ENCODE measurements at places on chromosomes 7 and 10.

DNA sequence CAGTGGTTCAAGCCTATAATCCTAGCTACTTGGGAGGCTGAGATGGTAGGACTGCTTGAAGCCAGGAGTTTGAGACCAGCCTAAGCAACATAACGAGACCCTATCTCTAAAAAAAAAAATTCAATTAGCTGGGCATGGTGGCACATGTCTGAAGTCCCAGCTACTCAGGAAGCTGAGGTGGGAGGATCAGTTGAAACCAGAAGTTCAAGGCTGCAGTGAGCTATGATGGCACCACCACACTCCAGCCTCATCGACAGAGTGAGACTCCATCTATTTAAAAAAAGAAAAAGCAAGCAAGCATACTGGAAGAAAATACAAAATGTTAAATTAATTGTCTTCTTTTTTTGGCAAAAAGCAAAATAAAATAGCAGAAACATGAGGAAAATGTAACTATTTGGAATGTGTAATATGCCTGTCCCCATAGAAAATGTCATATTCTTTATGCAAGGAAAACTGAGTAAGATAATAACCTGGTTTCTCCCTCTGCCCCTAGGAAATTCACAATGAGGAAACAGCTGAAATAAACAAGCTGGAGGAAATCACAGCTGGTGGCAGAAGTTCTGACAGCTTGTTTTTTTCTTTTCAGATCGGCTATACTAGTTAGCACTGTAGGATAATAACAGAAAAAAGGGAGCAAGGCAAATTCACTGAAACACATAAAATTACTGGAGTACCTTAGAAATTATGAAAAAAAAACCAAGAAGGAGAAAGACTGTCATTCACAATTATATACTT, 48.5 kb downstream of the HERPUD2 start:
- no peak for DNase-seq

- DNase-seq = no peak
Measured at GRCh38 chr10:16887565-16887964, 70.3 kb upstream of the RSU1 start.

GRCh38 chr10:103605359-103606096, 112.0 kb downstream of the NEURL1 start:
- peak; percentile 36 for DNase-seq

DNA sequence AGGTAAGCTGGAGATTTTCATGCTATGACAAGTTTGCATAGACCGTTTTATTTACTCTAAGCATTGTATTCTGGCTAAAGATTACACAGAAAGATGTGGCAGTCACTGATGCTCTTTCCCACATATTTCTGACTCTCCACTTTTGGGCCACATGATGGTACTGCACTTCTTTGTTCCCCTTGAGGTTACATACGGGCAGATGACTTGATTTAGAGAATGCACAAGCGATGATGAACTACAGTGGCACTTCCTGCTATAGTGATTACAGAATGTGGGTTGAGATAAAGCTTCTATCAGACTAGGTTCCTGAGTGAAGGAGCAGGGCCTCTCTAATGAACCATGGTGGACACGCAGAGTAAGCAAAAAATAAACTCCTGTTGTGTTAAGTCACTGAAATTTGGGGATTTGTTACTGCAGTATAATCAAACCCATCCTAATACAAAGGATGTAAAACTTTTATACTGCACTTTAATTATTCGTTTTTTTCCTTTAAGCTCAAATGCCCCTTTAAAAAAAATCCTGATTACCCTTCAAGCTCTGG, 177.9 kb downstream of the TAX1BP1 start:
- no peak for DNase-seq

GRCh38 chr7:138162236-138162635, 86.0 kb downstream of the AKR1D1 start:
- no peak for DNase-seq

- no peak for DNase-seq
Measured at GRCh38 chr10:94104316-94105000, 110.7 kb downstream of the PLCE1 start.

DNA sequence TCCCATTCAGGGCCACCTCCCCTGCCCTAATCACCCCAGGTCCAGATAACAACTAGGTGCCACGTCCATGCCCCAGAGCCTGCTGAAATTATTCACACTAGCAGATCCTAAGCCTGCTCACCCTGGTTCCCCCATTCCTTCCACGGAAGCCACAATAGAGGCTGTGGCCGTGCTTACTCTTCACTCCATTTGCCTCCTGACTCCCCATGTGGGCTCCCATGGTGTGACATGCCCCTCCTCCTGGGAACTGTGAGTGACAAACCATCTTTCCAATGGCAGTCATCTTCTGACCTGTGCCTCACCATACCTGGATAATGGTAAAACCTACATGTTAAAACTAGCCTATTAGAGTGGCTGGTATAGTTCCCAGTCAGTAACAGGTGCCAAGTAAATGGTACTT, 216.2 kb upstream of the PRKCQ start:
- no peak for DNase-seq

DNA sequence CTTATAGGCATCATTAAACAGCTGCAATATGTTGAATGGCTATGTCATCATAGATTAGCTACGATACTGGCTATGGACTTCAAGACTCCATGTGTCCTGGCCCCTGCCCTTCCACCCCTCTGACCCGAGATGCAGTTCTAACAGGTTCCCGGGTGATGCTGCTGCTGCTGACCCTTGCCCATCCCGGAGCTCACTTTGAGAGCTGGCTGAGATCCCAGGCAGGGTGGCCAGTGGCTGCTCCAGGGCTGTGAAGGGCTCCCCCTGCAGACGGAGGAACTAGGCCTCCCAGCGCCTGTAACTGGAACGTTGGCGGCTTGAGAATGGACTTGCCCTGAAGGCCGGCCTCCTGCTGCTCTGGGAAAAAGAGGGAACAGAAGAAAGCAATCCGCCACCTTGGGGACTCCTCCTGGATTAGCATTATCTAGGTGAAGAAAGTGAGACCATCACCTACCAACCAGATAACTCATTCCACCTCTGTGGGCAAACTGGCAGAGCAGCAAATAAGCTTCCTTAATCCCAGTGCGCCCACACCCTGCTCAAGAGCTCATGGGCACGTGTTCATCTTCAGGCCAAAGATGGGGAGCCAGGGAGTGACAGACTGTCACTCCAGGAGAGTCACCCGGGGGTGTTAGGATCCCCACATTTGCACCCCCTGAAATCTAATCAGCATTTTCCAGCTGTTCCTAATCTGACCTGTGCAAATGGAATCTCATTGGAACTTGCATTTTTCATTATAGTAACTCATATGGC, 56.8 kb downstream of the PARP12 start:
- no peak for DNase-seq

DNA sequence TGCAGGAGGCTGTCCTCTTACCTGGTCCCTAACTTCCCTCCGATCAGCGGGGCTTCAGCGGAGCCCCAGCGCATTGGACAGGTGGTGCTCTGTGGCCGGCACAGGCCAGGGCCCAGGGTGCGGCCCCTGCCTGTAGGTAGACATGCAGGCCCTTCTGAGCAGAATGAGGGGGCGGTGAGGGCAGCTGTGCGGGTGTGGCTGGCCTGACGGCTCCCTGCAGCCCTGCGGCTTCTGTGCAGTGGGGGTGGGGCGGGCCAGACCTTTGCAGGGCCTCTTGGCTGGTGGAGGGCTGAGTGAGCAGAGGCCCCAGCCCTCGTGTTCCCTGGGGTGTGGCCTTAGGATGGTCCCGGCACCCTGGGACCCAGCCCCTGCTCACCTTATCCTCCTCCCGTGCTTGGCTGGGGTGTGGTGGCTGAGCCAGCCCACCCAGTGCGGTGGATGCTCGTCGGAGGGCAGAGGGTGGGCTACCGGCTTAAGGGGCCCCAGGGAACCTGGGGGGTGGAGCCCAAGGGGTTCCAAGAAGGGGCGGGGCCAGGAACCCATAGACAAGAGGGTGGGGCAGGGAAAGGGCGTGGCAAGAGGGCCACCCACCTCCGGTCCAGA, 175.2 kb upstream of the TNRC18 start:
- DNase-seq = no peak

DNA sequence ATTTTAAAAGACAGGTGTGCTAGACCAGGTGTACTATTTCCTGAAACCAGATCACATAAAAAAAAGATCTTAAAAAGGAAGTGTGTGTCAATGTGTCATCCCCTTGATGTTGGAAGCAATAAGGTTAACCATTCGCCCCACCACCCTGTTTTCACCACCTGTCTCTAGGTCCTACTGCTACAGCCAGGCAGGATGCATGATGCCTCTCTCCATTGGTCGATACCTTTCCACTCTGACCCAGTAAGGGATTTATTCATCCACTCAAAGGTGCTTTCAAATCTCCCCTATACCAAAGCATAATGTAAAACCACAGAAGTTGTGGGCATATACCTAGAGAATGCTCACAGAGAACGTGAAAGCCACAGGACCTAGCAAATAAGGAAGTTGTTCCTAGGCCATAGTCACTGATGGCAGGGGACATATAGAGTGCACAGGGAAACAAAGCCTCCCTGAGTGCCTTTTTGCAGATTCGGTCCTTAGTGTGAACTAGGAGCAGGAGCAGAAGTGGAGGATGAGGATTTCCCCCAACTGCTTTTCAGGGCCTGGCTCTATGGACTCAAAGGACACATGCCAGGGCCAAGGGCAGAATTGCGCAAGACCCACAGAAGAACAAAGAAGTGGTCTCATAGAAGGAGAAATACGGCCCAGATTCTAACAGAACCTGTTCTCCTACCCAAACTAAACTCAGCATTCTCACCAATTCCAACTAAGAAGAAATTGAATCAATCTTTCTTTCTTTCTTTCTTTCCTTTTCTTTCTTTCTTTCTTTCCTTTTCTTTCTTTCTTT, 631.5 kb upstream of the NRP1 start:
- DNase-seq = no peak

DNA sequence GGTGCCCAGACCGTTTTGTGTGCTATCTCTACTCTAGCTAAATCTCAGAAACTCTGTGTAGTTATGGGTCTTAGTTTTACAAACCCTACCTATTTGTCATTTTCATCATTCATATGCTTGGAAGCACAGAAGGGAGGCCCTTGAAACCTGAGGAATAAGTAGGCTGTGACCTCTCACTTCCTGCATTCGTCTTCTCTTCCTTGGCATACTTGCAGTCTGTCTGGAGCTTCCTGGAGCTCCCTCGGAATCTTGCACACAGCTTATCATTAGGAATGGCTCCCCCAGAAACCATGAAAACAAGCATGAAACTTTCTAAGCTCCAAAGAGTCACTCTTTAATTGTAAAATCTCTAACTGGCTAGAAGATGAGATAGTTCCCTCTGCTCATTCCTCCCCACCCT, 376.9 kb upstream of the MYO3A start:
- no peak for DNase-seq

- no peak for DNase-seq
Measured at GRCh38 chr10:24299578-24300260, 90.8 kb downstream of the KIAA1217 start.

GRCh38 chr7:139422126-139422525, 61.3 kb downstream of the KLRG2 start:
- DNase-seq = no peak

- DNase-seq = no peak
Measured at GRCh38 chr7:138978541-138979184, 2.5 kb downstream of the KIAA1549 start.

DNA sequence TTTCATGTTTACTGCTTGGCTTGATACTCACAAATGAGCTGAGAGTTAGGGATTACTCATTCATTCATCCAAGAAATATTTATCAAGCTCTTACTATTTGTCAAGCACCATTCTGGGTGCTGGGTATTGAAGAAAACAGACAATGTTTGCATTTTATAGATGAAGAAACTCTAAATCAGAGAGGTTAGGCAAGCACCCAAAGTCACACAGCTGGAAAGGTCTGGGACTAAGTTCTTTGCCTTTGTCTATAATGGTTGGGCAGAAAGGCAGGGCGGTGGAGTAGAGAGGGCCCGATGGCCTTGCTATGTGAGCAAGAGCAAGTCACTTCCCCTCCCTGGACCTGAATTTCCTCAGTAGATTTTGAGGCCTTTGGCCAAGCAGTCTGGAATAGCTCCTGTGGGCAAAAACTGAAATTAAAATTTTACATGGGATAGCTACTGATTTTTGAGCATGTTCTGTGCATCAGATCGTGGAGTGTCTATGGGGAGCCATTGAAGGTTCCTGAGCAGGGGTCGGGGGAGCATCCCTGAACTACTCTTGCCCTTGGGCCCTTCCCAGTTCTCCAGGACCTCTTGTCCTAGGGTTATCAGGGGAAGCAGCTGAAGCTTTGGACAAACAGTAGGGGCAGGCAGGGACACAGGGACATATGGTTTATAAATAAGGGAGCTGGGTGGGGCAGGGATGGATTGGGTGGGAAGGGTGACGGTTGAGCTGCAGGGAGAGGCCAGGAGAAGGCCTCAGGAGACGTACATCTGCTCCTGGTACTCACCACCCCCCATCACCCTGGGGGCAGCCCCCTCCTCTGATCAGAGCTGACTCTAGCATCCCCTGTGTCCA, 23.3 kb downstream of the AQP1 start:
- DNase-seq = no peak

- no peak for DNase-seq
Measured at GRCh38 chr10:62619413-62619738, 185.1 kb upstream of the ADO start.

- no peak for DNase-seq
Measured at GRCh38 chr7:36916116-36916515, 191.8 kb upstream of the AOAH start.

GRCh38 chr10:60101821-60102220, 195.5 kb upstream of the CCDC6 start:
- DNase-seq = no peak

DNA sequence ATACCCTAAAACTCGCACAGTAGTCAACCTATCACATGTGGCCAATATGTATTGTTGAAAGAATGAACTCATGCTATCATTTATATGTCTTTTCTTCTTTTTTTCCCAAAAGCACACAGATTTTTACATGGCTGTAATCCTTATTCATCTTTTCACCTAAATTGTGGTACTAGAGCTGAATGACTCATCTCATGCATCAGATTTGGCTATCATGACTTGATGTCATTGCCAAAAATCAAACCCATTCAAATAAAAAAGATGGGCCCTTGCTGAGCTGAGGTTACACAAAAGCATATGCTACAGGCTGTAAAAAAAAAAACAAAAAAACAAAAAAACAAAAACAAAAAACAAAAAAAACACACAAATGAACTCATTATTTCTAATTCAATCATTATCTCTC, 3.3 kb upstream of the LMOD2 start:
- no peak for DNase-seq

- no peak for DNase-seq
Measured at GRCh38 chr10:4048236-4048864, 263.3 kb upstream of the KLF6 start.

- DNase-seq = no peak
Measured at GRCh38 chr7:126723966-126724544, 528.7 kb downstream of the GRM8 start.
